Neural progenitor cell (in vitro differentiated cells): ENCODE measurements at places on chromosomes 12 and 14. TPM values are rescaled to one million over a fixed set of nuclear protein-coding genes. Genes with fewer than 3 reads are reported as not detected.

The CNPY2 gene
- total RNA-seq, result 107 and 128 TPM in 2 replicates

DNA sequence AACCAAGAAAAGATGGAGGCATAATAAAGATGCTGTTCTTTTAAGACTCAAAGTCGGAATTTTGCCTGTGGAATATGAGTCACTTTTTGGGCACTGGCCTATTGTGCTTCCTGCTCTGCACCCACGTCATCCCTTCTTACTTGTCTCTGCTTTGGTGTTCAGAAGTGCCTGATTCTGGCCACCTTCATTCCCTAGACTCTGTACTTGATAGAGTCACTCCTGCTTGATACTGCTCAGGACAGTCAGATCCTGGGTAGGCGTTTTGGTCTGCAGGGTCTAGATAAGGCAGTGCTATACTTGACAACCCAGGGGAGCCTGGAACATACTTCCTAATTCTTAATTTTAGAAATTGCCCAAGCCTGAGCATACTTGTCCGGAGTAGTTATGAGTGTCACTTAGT lies 1.9 kb downstream of the LRRK2 start:
- H3K27ac ChIP-seq, result no peak overlapping the region
- peaks cover 54% of the 10 kb centered on the region for H3K27me3 ChIP-seq
- H3K4me1 ChIP-seq, result no peaks in the 10 kb centered on the region
- no peak for DNase-seq
- no peak overlapping the region for H3K4me3 ChIP-seq

DNA sequence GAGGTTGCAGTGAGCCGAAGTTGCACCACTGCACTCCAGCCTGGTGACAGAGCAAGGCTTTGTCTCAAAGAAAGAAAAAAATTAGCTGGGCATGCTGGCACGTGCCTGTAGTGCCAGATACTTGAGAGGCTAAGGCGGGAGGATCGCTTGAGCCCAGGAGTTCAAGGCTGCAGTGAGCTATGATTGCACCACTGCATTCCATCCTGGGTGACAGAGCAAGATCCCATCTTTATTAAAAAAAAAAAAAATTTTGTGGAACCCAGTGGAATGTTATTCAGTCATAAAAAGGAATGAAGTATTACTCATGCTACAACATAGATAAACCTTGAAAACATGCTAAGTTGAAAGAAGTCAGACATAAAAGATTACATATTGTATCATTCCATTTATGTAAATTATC lies 8.3 kb upstream of the ERBB3 start:
- no peak for DNase-seq
- H3K27ac ChIP-seq, result no peak overlapping the region
- H3K4me3 ChIP-seq, result no peak overlapping the region
- H3K4me1 ChIP-seq, result no peaks in the 10 kb centered on the region
- no peaks in the 10 kb centered on the region for H3K27me3 ChIP-seq

DNA sequence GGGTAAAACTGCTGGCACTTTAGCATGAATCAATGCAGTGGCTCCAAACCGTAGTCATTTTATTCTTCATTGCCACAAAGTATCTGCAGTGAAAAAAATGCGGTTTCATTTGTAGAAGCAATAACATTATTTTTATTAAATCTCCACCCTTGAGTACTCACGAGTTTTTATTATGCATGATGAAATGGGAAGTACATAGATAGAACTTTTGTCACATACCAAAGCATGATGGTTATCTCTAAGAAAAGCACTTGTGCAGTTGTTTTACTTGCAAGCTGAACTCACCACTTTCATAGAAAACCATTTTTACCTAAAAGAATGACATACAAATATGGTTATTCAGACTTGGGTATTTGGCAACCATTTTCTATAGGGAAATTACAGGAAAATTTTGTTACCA lies 90.3 kb downstream of the PELI2 start:
- H3K4me1 ChIP-seq, result peaks cover 41% of the 10 kb centered on the region
- H3K27ac ChIP-seq, result no peak overlapping the region
- H3K36me3 ChIP-seq, result no peaks in the 10 kb centered on the region

- no peak for DNase-seq
- H3K27me3 ChIP-seq, result no peaks in the 10 kb centered on the region
- H3K4me1 ChIP-seq, result no peaks in the 10 kb centered on the region
- H3K4me3 ChIP-seq, result no peak overlapping the region
These were observed 349.5 kb downstream of the GRIN2B start for GRCh38 chr12:13631873-13632272.

- no peak overlapping the region for H3K4me3 ChIP-seq
- no peaks in the 10 kb centered on the region for H3K27me3 ChIP-seq
- no peaks in the 10 kb centered on the region for H3K4me1 ChIP-seq
- no peak overlapping the region for H3K27ac ChIP-seq
- H3K36me3 ChIP-seq, result no peaks in the 10 kb centered on the region
- DNase-seq, result no peak
These were observed 102.5 kb downstream of the FSCB start for GRCh38 chr14:44404599-44404998.
